ENCODE measurements at places on chromosomes 3 and 15. TPM values are rescaled to one million over a fixed set of nuclear protein-coding genes. Genes with fewer than 3 reads are reported as not detected.

Gene CD200R1
- 1.5 TPM for polyA plus RNA-seq

Gene CPLX3
- 3.6 TPM for polyA plus RNA-seq

Gene RTP1
- 0.59 TPM for polyA plus RNA-seq

Gene MKRN3
- polyA plus RNA-seq, result 4.5 TPM

Gene ARGFX
- not detected for polyA plus RNA-seq

Gene MTHFS
- polyA plus RNA-seq, result 24.9 TPM

Gene LMAN1L
- 2.2 TPM for polyA plus RNA-seq

Gene LYSMD2
- 21.1 TPM for polyA plus RNA-seq

Gene SENP7
- 12.6 TPM for polyA plus RNA-seq

Gene EIF4G1
- 255 TPM for polyA plus RNA-seq

Gene PLSCR2
- polyA plus RNA-seq, result 34.8 TPM

All from testis (tissue), 5 donors.